Fibroblast of skin of left biceps (primary cell): ENCODE measurements at places on chromosomes 12 and 14.

GRCh38 chr12:102891756-102892155, 25.3 kb downstream of the PAH start:
- no peak for DNase-seq

DNA sequence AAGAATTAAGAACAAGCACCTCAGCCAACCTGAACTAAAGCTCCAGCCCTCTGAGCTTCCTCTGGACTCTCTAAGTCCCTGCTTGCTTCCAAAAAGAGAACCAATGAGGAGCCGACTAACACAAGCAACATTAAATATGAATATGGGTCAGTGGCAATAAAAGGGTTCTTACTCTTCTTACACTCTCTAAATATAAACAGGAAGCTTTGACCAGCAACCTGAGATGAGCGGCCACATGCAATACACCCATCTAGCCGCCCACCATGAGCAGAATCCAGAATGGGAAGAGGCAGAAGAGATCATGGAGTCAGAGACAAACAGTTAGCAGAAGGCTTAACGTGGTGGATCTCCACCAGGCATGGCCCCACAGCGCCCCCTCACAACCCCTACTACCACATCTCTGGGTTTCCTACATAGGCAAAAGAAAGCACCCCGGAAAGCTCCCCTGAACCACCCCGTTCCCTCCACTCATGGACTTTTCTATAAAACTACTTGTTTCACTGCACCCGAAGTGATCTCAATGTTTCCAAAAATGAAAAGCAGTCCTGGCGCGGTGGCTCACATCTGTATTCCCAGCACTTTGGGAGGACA, 59.4 kb downstream of the TTC7B start:
- DNase-seq: no peak

DNA sequence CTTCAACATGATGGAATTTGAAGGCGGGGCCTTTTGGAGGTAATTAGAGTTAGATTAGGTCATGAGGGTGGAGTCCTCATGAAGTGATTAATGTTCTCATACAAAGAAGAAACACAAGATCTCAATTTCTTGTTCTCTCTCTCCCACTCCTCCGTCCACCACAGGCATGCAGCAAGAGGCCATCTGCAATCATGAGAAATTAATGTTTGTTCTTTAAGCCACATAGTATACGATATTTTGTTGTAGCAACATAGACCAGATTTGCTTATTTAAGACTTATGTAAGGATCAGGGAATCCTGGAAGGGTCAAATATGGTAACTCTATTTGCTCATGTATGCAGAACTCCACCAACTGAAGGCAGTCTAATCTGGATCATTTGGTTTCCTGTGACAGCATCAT, 429.0 kb downstream of the LRIG3 start:
- no peak for DNase-seq

GRCh38 chr12:132437252-132437932, 52.6 kb upstream of the FBRSL1 start:
- DNase-seq: no peak

- DNase-seq: no peak
Observed at GRCh38 chr12:110371408-110372055, 32.0 kb downstream of the ANAPC7 start.

GRCh38 chr14:52351233-52352060, 37.3 kb downstream of the PTGER2 start:
- DNase-seq: peak; percentile 71

GRCh38 chr14:74429991-74430390, 4.0 kb upstream of the SYNDIG1L start:
- no peak for DNase-seq

GRCh38 chr12:1644534-1645438, 15.8 kb downstream of the WNT5B start:
- DNase-seq: peak; percentile 36

GRCh38 chr12:74293689-74294131, 243.9 kb upstream of the ATXN7L3B start:
- no peak for DNase-seq

DNA sequence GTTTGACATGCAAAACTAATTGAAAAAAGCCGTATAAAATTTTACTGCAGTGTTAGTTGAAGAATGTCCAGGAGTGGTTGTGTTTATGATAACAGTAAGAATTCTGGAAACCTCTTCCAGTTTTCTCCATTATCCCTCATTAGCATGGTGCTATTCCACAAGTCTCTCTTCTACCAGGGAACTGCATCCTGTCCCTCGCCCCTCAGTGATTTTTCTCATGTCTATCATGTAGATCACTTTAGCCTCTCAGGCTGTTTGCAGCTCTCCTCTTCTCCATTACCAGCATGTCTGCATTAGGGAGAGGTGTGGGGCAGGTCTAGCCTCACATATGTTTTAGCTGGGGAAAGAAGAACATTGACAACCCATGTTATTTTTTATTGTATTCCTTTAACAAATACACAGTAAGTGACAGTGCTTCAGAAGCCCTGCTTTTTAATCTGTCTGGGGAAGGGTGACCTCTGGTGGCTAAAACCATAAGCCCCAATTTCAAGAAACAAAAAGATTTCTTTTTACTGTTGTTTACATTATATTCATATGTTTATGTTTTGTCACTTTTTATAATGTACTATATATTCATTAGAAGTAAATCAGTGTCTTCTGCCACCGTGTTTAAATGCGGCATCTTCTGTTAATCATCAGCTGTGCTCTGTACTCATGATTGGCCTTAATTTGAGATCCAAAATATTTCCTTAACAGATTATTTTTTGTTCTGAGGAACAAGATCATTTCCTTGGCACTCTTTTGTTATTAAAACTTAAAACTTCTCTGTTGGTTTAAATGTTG, 70.7 kb downstream of the RASSF8 start:
- DNase-seq: peak; percentile 24

DNA sequence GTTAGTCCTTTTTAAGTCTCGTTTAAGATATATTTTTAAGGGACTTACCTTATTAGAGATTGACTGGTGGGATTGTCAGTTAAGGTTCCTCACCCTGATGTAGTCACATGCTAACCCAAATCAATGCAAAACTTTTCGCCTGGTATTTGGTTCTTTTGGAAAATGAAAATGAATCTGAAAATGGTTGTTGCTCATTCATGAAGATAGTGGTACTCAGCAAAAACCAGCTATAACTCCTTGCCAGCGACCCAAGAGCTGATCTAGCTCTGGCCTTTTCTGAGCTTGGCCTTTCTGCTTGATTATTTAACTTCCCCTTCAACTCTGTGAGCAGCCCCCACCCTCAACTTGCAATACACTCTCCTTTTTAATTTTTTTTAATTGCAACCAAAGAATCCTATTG, 85.0 kb upstream of the GTF2A1 start:
- no peak for DNase-seq

- no peak for DNase-seq
Observed at GRCh38 chr12:94305130-94305957, 154.3 kb downstream of the CEP83 start.

GRCh38 chr14:95495538-95496025, 20.9 kb downstream of the SYNE3 start:
- no peak for DNase-seq

DNA sequence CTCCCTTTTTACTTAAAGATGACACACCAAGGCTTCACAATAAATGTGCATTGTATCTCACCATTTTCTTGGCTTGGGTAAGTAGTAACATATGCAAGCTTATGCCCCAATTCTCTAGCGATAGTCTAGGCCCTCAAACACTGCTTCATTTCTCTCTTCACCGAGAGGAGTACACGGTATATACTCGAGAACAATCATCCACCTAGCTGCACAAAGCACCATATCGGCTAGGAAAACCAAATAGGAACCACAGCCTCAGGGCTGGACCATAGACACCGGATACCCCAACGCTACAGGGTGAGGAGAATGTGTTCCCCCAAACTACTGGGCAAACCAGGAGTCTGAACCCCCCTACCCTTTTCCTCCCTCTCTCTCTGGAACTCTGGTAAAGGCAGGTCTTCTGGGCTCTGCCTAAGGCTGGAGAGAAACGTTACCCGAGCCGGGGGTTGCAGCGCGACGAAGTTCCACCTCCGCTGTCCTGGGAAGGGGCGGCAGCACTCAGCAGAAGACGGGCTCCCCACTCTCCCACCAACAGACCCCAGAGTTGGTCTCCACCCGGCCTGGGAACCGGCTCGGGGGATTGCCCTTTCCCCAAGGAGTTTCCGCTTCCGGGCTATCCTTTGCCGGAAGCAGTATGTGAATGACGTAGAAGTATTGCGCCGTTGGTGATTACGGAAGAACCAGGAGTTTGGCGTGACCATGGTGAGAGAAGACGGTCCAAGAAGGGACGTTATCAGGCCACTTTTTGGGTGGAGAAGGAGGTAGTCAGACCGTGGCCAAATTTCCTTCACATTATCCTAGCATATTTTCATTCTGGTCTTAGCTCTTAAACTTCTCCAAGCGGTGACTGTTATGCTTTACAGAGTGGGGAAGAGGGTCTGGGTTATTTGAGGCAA, at the start of the genes AREL1 and FCF1:
TSS of gene AREL1 (minus strand) at position 582 of the 896 bp plus-strand sequence. CDS start 27,465 bp downstream, outside the sequence.
TSS of gene FCF1 (plus strand) at position 646 of the 896 bp plus-strand sequence. CDS start at position 700, 54 bp downstream.
- DNase-seq: peak; percentile 51

DNA sequence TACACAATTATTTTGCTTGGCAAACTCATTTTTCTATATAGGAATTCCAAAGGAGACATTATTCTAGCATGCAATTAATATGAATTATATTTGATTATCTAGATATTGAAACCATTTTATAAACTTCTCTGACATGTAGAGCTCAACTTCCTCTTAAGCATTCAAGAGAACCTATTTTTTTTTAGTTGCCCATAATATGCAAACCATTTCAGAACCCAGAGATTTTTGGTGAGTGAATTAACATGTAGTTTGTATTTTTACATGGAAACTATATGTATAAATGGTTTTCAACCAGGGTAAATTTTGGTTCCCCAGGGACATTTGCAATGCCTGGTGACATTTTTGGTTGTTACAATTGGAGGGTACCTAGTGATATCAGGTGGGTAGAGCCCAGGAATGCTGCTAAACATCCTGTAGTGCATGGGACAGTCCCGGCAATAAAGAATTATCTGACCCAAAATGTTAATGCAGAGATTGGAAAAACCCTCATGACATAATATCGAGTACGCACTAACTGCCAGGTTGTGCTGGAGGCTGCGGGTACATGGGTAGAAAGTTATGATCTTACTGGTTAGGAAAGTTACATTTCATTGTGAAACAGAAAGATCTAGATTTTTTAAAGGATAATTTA, 338.9 kb upstream of the GARIN2 start:
- DNase-seq: no peak

DNA sequence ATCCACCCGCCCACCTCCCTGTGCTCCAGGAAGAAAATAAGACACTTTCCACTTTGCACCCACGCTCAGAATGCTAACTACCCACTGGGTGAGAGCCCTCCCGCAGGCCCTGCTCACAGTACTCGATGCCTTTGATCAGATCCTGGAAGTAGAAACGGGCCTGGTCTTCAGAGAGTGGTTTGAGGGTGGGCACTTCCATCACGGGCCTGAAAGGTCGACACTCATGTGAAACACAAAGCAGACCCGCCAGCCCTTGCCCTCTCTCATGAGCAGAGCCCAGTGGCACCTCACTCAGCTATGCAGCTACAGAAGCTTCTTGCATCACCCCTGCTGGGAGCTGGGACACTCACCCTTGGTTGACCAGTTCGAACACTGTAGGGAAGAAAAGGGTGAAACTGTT, 41.1 kb downstream of the CAMKK2 start:
- no peak for DNase-seq

DNA sequence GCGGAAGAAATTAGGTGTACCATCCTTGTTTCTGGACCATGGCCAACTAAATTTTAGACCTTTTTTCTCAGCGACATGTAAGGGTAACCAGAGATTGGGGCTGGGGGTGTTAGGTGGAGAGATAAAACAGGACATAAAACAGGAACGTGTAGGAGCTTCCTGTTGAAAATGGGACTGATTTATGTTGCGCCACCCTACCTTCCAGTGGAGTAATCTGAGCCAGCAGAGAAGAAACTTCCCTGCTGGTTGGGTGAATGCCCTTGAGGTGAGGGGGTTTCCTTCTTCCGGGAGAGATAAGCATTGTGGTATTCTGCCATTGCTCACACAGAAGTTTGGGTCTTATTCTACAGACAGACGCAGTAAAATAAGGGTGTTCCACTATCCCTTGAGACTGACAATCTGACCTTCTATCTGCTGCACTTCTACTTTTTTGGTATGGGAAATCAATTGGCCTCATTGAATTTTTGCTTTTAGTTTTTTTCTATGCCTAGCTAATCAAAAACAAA, 417.6 kb downstream of the PCNX1 start:
- no peak for DNase-seq

- DNase-seq: peak; percentile 23
Observed at GRCh38 chr14:98622208-98623051, 649.6 kb downstream of the BCL11B start.

DNA sequence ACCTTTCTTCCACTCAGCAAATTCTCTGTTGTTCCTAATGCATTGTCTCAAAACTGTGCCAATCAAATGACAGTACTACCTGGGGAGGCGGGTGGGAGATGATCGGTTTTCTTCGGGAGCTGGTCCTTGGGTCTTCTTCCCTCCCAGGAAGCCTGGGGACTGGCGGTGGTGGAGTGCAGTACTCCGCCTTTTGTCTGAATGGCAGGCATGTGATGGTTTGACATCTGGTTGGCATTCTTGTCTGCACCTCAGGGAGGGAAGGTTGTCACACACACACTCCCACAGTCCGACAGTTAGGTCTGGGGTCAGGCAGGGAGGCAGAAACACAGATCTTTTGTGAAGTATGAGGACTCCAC, 114.8 kb downstream of the SNAPC1 start:
- DNase-seq: no peak

DNA sequence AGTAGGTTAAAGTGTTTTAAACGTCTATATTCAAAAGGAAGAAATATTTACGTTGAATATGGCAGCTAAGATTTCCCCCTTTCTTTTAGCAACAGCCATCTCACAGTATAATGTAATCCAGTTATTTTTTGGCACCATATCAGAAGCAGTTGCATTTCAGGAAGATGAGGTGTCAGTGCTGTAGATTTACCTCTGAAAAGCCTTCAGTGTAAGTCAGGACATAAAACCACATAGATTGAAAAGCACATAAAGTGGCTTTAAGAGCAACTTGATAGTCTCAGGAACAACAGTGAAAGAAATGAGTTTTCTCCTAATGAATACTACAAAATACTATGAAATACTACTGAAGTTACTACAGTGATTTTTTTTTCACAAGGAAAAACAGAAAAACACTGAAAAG, 6.9 kb downstream of the MLH3 start:
- DNase-seq: no peak

DNA sequence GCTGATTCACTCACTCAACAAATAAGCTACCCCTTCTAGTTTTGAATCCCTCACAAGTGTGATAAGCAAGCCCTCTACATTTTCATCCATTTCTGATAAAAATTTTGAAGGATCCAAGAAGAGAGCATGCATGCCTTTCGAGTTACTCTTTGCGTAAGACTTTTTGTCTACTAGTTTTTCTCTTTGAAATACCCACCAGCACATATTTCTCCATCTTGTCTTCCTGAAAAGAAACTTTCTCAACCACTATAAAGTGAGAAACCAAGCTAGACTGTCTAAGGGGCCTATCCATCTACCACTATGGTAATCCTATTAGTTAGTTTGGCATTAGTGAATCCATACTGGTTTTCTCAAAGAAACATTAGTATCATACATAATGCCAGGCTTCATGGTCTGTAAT, 56.9 kb downstream of the PARP11 start:
- no peak for DNase-seq

- DNase-seq: no peak
Observed at GRCh38 chr14:105859717-105860614, 333.6 kb downstream of the TMEM121 start.
